ENCODE measurements at places on chromosomes 2 and 18. TPM values are rescaled to one million over a fixed set of nuclear protein-coding genes. Genes with fewer than 3 reads are reported as not detected.

The MAPRE2 gene
- 17.8 TPM for total RNA-seq

The WDPCP gene
- total RNA-seq, result 22.1 TPM

- no peak for DNase-seq
Measured at GRCh38 chr2:9735335-9735734, 104.5 kb upstream of the YWHAQ start.

The CARF gene
- 20.6 TPM for total RNA-seq

DNA sequence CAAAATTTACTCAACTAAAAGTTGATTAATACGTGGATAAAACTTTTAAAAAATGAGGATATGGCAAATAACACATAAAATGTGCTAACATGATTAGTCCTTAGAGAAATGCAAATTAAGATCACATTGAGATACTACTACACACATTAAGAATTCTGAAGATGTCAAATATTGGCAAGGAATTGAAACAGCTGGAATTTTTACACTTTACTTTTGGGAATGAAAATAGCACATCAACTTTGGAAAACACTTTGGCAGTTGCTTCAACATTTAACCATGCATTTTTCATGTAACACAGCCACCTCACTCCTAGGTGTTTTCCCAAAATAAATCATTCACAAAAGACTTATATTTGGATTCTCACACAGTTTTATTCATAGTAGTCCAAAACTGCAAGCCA lies 687.9 kb upstream of the SETBP1 start:
- DNase-seq, result no peak

The DSG4 gene
- total RNA-seq, result not detected

GRCh38 chr2:193929131-193929530 lies 1727.9 kb upstream of the SLC39A10 start:
- DNase-seq, result no peak

The UGT1A3 gene
- 20.8 TPM for total RNA-seq

The FLACC1 gene
- total RNA-seq, result 4.4 TPM

The KCNK3 gene
- 9.2 TPM for total RNA-seq

The ANKZF1 gene
- 73.1 TPM for total RNA-seq

The CCDC85A gene
- 1.5 TPM for total RNA-seq

DNA sequence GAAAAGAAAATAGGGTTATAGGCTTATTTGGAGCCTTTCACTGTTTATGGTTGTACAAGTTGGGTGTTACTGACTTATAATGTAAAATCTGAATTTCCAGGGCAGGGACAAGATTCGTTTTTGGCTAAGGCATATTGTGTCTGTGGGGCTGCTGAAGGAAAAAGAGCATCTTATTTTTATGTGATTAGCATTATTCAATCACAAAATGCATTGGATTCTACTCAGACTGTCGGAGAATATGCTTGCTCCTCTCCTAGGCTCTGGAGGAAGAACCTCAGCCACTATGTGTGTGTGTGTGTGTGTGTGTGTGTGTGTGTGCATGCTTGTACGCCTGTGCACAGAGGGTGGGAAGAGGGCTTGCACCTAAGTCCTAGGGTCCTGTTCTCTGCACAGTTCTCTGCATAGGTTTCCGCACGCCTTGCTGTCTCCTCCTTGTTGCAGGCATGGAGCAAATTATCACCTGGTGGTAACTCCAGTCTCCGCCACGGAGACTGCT lies 44.3 kb downstream of the AGAP1 start:
- DNase-seq, result no peak

DNA sequence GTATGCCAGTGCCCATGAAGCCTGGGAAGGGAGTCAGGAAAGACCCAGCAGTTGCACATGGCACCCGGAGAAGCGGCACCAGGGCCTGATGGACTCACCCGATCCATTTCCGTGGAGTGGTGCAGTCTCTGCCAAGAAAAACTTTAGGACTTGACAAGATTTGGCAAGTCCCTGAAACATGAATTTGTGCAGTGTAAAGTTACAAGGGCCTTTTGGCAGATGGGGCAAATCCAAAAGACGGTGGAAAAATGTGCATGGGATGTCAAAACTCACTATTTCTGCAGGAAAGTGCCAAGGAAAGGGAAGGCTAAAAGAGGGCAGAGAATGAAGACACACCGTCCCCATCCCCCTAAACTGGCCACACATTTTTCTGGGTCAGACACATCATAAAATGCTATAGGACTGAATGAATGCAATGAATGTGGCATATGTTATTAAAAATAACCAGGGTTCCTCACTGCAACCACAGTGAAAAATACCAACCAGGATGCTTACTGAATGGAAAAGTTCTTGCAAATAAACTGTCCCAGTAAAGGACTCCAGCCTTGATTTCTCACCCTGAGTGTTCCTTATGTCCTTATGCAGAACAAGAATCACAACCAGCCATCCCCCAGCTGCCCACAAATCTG lies 173.5 kb upstream of the SIX2 start:
- no peak for DNase-seq

GRCh38 chr2:188789951-188790350 lies 184.2 kb upstream of the COL3A1 start:
- no peak for DNase-seq

- no peak for DNase-seq
Measured at GRCh38 chr2:149799013-149799705, 211.6 kb upstream of the MMADHC start.

DNA sequence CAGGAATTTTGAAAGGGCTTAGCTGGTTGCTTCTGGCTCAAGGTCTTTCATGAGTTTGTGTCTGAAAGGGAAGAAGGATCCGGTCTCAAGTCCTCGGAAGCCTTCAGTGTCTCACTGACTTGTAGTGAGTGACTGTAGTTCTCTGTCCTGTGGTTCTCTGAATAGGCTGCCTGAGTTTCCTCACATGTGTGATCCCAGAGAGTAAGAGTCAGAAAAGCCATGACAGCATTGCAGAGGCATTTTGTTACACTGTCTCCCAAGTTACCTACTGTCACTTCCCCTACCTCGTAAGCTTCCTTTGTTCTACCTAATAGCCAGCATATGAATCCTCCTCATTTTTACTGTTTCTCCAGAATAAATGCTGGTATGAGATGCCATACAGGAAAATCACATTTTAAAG lies 709.1 kb upstream of the CHAC2 start:
- DNase-seq, result no peak

The MEP1B gene
- not detected for total RNA-seq

DNA sequence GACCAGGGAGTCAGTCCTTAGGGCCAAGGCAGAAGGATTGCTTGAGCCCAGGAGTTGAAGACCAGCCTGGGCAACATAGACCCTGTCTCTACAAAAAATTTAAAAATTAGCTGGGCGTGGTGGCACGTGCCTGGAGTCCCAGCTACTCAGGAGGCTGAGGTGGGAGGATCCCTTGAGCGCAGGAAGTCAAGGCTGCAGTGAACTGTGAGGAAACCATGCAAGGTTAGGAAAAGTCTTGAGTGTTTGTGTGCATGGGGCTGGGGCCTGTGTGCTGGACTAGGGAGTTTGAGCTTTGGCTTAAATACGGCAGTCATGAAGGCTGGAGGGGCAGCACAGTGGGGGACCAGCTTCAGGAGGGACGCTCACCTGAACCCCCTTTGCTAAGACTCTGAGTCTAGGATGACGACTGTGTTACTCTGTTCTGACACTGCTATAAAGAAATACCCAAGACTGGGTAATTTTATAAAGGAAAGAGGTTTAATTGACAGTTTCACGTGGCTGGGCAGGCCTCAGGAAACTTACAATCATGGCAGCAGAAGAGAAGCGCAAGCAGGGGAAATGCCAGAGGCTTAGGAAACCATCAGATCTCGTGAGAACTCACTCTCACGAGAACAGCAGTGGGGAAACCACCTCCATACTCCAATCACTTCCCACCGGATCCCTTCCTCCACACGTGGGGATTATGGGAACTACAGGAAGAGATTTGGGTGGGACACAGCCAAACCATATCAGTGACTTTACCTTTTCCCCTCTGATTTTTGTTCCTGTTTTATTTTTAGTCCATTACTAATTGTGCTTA lies 39.4 kb downstream of the GORASP2 start:
- no peak for DNase-seq

- no peak for DNase-seq
Measured at GRCh38 chr2:29278966-29279365, 163.8 kb downstream of the CLIP4 start.

DNA sequence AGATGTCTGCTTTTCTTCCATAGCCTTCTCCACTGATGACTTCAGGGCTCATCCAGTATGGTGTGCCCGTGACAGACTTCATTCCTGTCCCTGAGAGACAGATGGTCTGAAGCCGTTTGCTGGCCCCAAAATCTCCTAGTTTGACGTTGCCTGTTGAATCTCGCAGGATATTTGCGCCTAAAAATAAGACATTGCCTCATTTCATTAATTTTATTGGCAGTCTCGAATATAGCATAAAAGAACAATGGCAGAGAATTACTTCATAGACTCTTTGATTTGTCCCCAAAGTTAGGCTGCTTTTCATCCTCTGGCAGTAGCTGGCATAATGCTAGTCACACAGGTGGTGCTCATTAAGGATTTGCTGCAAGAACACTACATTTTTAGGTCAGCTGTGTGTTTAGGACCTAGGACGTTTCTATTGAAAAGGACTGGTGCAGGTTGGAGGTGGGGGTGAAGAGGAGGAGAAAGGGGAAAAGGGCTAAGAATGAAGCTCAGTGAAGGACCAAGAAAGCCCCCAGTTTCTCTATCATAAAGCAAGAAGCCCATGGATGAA lies 14.7 kb upstream of the ERCC3 start:
- DNase-seq, result no peak

DNA sequence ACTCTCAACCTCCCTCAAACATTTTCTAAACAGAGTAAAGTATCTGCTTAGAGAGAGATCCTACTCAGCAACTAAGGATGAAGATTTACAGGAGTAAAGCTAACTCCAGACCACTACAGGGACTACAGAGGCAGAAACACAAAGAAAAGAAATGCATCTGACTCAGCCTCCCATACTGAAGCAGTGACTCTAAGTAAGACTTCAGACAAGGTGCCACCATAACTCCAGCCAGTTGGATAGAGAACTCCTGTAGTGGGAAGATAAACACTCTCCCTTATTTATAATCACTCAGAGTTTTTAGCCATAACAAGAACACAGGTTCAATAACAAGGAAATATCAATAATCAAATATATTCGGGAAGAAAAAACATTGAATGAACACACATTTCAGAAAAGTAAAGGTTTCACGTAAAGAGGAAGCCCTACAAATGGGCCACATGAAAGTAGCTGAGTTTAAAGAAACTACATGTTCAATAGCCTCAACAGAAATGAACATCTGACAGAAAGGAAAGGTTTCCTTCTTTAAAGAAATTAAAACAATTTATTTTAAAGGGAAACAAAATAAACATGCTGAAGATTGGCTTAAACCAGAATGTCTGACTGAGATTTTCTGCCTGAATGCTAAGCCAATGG lies 519.9 kb downstream of the KCNJ3 start:
- DNase-seq, result no peak

DNA sequence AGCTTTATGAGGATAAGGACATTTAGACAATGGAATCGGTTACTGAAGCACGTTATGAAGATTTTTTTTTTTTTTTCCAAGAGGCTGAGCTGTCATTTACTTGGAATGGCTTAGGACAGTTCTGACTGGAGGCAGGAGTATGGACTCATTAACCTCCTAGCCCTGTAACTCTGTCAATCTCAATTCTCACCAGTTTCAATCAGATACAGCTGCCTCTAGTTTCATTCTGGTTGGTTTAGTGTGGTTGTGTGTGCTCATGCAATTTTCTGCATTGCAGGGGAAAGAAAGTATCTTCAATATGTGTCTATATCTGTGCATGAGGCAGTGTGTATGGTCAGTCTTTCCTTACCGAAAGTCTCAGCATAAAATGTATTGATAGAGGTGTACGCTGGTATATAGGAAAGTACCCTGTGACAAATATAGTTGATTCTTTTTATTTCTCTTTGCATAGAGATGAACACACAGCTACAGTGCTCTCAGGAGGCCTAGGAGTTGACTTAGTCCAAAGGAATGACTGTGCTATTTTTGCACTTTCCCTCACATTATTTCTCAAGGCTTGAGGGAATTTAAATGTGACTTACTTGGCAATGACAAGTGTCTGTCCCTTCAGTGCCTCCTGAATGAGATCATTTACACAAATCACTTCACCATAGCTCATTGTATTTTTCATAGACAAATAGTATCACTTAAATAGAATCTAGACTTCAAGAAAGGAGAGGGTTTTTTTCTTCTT lies 50.5 kb upstream of the GRB14 start:
- no peak for DNase-seq

GRCh38 chr2:122627388-122627787 lies 871.9 kb downstream of the TSN start:
- no peak for DNase-seq

DNA sequence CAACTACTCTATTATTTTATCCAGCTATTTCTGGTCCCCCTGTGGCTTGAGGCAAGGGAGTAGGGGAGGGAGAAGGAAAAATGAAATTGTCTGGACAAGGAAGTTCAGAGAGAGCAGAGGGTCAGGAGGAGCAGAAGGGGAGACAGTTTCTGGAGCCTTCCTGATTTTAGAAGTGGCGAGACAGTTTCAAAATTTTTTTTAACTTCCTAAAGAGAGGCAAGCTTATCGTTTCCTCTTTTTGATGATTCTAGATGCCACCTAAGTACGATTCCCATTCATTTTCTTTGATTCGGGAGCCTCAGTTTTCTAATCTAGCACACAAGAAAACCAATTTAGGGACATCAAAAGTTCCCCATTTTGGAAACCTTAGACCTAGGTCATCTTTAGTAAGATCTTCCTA lies 96.9 kb upstream of the B3GNT2 start:
- no peak for DNase-seq

All from ureter (tissue), 1 donor.